Suppressor macrophage (primary cell): ENCODE measurements at places on chromosomes 16 and 17.

- DNase-seq, result no peak
Measured at GRCh38 chr16:74608944-74609343, 2.0 kb upstream of the GLG1 start.

GRCh38 chr16:4935241-4935855 lies 1.6 kb downstream of the PPL start:
- no peak for DNase-seq

DNA sequence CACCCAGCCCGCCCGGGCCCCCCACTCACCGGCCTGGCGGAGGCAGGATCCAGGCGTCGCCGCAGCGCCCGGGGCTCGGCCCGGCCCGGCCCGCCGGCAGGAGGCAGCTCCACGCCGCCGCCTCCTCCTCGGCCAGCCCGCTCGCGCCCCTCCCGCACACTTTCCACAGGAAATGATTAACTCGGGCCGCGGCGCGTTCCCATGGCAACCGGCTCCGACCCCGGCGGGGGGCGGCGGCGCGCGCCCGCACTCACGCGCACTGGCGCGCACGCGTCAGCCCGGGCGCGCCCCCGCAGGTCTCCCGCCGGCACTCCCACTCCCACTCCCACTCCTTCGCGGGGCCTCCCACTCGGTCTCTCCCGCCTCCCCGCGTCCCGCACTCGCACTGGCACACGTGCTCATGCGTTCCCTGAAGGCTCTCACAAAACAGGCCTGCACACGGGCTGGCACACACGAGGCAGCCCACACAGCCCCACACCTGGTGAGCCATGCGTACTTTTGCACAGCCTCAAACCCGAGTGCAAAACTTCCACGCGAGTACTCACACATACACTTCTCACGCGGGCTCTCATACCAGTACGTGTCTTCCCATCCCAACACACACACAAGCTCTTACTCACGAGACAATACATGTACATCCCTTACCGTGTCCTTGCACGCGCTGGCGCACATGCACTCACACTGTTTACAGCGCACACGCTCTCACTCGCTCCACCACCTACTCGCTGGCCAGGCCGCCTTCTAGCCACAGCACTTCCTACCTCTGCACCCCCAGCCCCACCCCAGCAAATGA lies at the start of gene KIFC3:
KIFC3 (minus strand) TSS at position 151 of the 793 bp plus-strand sequence. CDS start 4,248 bp downstream, outside the sequence.
- DNase-seq, result peak; percentile 81

DNA sequence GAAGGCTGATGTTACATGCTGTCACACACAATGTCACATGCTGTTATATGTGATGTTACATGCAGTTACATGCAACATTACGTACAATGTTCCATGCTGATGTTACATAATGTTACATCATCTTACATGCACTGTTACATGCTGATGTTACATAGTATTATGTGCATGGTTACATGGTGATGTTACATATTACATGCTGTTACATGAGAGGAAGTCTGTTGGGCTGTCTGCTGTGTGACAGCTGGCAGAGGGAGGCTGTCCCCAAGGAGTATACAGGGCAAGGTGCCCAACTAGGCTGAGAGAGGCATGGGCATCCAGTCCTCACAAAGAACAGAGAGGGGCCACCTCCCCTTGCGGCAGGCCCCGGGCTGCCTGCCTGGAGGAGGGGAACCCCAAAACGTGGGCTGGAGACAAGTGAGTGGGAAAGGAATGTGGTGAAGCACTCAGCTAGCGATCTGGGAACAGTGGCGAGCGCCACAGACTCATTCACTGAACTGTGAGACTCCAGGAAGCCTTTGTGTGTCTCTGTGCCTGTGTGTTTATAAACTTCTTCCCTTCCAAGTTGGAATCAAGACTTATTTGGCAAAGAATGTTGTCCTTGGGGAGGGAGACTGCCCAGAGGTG lies 30.6 kb downstream of the TMEM92 start:
- DNase-seq, result no peak

- no peak for DNase-seq
Measured at GRCh38 chr16:22816475-22816874, 2.5 kb downstream of the HS3ST2 start.

GRCh38 chr17:1611715-1612114 lies 16.9 kb downstream of the SLC43A2 start:
- DNase-seq, result peak; percentile 90

DNA sequence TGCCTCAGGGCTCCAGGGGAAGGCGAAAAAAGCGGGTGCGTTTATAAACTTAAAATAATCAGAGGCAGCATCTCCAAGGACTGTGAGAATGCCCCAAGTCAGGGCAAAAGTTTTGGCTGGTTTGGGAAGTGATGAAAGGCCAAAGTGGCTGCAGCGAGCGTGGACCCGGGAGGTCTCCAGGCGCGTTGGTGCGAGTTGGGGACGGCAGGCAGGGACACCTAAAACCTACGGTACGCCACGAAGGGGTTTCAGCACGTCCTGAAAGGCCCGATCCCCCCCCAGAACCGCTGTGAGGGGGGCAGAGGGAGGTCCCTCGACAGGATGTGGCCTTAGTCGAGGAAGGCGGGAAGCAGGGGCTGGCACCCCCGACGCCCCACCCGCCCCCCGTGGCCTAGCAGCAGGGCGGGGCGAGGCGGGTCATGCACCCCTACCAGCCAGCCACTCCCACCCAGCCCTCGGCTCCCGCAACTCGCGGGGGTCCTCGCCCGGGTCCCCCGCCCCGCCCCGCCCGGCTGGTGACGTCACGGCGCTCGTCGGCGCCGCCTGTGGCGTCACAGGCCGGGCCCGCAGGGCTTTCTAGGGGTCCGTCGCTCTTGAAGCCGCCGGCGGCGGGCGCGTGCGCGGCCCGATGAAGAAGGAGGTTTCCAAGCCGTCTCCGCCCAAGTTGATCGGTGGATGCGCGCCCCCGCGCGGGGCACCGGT lies at the start of gene MYCBPAP:
MYCBPAP (plus strand) TSS at position 569 of the 702 bp plus-strand sequence. CDS start 236 bp downstream, outside the sequence.
- peak; percentile 80 for DNase-seq

DNA sequence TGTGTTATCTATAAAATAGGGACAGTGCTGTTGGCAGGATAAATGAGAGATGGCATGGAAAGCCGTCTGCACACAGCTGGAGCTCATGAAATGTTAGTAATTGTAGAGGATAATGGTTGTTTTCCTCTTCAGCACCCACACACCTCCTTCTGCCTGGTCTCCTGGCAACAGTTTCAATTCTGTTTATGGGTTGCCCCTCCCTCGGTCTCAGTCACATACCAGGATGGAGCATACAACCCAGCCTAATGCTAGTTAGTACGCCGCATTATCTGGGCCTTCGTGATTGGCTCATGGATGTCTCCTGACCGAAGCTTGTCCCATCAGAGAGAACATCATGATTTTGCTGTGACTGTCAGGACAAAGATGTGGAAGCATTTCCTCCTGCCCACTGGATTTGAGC lies 126.2 kb upstream of the WSCD1 start:
- DNase-seq, result no peak

DNA sequence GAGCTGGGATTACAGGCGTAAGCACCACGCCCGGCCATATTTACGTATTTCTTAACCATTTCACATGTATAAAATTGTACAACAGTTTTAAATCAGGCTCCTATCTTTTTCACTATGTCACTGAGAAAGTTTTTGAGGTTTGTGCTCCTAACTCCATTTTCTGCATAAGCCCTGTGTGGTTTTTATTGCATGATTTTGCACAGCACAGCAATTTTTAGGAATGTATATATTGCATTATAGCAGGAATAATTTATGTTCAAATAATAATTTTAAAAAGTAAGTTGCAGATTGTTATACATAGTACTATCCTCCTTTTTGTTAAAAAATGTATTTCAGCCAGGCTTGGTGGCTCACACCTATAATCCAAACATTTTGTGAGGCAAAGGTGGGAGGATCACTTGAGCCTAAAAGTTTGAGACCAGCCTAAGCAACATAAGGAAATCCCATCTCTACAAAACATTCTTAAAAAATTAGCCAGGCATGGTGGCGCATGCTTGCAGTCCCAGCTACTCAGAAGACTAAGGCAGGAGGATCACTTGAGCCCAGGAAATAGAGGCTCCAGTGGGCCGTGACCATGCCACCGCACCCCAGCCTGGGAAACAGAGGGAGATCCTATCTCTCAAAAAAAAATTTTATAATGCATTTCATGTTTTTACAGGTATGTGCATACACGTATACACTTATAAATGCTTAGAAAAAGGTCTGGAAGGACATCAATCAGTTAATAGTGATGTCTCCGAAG lies 26.0 kb downstream of the SMG6 start:
- DNase-seq, result no peak

GRCh38 chr16:48393485-48394354 lies 8.5 kb upstream of the SIAH1 start:
- DNase-seq, result no peak

DNA sequence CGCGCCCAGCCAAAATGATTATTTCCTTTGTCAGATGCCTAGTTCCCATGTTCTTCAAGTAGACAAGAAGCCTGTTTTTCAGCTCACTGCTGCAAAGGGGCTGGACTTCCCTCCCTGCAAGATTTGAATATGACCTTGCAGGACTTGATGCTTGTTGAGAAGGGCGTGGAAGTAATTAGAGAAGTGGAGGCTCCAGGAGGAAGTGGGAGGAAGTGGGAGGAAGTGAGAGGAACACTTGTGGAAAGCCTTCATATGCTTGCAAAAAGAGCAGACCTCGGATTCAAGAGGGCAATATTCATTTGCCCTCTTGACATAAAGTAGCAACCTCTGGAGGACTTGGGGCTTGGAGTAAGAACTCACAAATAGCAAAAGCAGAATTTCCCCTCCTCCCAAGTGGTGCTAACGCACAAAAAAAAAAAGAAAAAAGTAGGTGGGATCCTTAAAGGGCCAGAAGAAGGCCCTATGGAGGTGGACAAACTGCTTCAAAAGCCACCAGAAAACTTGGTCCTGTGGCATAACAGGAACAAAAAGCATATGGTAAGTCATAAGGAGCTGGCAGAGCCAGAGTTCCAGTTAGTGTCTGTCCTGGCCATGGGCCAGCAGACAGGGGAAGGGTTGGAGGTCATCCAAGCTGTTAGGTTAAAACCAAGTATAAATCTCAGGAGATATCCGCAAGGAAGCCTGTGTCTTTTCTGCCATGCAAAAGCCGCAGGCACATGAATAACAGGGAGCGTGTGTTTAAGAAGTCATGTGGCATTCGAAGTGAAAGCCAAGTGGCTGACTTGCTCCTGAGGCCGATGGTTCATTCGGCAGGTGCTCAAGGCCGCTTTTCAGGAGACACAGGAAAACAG lies 20.6 kb upstream of the PRKAR1A start:
- peak; percentile 96 for DNase-seq

DNA sequence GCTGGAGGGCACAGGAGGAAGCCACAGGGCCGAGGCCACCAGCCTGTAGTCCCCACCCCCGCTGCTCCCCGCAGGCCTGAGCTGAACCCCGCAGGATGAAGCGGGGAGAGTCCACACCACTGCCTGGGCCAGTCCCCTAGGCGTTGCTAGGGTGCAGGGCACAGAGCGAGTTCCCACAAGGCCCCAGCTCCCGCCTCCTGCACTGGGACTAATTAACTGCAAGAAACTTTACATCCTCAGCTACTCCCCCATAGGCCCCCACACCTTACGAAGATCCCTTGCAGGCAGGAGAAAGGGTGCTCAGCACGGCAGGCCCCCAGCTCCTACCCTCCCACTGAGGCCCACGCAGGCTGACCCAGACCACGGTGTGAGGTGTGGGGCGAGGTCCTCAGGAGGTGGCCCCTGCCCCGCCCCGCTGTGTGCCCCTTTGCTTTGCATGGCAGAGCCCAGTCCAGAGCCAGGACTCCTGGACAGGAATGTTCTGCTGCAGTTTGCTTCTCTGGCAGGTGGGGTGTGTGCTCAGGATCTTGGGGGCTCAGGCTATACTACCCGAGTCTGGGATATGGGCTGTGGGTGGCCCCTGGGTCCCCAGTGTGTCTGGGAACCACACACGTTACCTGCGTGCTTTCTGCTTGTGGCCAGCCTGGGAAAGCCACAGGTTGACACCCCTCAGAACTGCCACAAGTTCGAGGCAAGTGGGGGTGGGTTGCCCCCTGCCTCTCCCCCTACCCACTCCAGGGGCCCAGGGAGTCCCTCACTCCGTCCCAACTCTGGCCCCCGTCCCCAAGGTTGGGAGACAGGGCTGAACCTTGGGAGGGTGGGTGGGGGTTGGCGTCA lies 1.2 kb downstream of the GNG13 start:
- DNase-seq, result no peak

GRCh38 chr17:34201225-34201624 lies 53.9 kb upstream of the CCL2 start:
- DNase-seq, result peak; percentile 94

- no peak for DNase-seq
Measured at GRCh38 chr17:44585315-44585714, 28.0 kb downstream of the FZD2 start.

GRCh38 chr16:28597692-28598261 lies 927 bp upstream of the SULT1A2 start:
- peak; percentile 52 for DNase-seq

GRCh38 chr16:70294385-70295025 lies 4.5 kb upstream of the DDX19B start:
- no peak for DNase-seq

GRCh38 chr16:6695666-6696065 lies 637.0 kb upstream of the RBFOX1 start:
- DNase-seq, result no peak

GRCh38 chr17:64154717-64155116 lies 24.8 kb upstream of the ERN1 start:
- no peak for DNase-seq

DNA sequence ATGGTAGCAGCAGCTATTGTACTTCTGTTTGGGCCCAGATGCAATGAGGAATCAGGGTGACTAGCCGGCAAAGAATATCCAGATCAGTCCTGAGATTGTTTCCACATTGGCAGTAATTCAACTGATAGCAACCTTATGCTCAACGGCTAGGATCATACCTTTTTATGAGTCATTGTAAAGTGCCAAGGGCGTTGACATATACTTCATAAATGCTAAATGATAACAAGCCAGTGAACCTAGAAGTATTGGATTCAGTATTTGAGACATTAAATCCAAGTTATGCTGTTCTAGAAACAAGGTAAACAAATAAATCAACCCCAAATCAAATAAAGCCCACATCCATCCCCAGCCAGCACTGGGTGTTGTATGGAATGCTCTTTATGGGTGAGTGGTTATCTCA lies 207.1 kb upstream of the ZFHX3 start:
- DNase-seq, result no peak

- DNase-seq, result no peak
Measured at GRCh38 chr16:30445149-30445407, 596 bp downstream of the SEPHS2 start.

GRCh38 chr16:87395181-87395842 lies 3.2 kb downstream of the MAP1LC3B start:
- no peak for DNase-seq
